ENCODE measurements at places on chromosomes 16 and 17.

- DNase-seq: no peak
Measured at GRCh38 chr16:89999831-90000574, 19.3 kb downstream of the DBNDD1 start.

- DNase-seq: no peak
Measured at GRCh38 chr16:10261077-10261476, 78.8 kb upstream of the GRIN2A start.

DNA sequence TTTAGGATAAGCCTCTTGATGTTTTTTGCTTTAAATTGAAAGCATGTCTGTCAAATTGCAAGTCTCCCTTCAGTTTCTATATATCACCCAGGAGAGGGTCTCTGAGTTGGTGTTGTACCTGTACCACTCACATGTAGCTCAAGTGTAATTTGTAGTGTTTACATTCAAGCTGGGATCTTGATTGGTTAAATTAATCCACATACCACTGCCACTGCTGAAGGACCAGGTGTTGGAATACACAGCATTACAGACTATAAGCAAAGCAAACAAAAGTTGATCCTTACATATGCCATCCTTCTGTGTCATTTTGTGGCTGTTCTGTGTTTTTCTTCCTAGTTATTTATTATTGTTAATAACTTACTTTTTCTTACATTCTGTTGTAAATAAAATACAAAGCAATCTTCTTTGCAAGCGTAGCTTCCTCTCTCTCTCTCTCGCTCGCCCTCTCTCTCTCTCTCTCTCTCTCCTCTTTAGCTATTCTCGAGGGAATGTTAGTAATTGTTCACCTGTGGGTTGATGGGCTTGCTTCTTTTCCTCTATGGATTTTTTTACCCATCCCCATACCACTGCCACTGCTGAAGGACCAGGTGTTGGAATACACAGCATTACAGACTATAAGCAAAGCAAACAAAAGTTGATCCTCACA is 20.8 kb upstream of the NOL11 start:
- no peak for DNase-seq

DNA sequence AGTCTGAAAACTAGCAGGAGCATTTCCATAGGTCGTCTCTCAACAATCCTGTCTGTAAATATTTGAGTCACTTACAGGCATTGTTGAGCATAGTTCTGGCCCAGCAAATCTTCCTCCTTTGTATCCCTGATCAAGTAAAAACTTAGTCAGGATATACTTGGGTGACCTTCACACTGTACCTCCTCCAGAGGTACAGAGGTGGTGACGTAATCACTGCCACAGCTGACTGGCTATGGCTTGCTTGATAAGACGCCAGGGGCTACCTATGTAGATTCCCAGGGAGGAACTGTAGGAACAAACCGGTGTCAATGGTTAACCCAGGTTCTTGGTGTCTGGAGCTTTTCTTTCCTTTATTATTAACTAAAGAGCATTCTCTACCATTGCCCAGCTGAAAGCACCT is at the start of gene KCNJ16:
Gene KCNJ16 (plus strand): TSS at position 270 of the 400 bp plus-strand sequence. CDS start 56,863 bp downstream, outside the sequence.
- DNase-seq: no peak

- peak; percentile 81 for DNase-seq
Measured at GRCh38 chr16:17364319-17365210, 106.2 kb downstream of the XYLT1 start.

DNA sequence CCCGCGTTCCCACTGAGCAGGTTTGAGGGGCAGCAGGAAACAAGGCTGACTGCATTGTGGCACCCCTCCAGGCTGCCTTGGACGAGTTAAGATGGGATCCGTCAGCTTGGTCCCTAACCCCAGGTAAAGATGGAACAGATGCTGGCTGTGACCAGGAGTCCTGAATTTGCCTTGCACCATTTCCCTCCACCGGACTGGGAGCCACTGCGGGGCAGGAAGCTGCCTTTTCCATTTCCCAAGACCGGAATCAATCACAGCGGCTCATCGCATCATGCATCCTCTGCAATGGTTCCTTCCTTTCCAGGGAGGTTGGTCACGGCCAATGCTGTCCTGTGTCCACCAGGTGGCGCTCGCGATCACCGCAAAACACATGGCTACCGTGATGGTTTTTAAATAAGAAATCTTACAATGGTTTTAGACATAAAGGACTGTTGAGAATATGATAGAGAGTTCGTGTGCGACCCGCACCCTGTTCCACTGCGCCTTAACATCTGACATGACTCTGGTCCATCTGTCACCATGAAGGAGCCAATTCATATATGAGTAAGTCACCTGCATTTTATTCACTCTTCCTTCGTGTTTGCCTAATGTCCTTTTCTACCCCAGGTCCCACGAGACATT is 6.8 kb upstream of the MEAK7 start:
- peak; percentile 87 for DNase-seq

DNA sequence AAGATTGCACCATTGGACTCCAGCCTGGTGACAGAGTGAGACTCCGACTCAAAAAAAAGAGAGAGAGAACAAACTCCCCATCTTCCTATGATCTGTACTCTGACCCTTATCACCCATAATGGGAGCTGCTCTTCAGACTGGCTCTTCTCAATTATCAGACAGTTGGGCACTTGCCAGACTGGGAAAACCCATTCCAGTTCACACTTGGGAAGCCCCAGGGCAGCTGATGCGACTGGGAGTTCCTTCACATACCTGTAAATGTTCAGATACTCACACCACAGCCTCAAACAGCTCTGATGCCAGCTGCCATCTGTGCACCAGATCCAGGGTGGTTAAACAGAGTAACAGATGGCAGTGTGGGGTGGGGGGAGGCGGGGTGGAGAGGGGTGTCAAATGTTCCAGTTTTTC is 23.8 kb upstream of the TMEM101 start:
- DNase-seq: no peak

DNA sequence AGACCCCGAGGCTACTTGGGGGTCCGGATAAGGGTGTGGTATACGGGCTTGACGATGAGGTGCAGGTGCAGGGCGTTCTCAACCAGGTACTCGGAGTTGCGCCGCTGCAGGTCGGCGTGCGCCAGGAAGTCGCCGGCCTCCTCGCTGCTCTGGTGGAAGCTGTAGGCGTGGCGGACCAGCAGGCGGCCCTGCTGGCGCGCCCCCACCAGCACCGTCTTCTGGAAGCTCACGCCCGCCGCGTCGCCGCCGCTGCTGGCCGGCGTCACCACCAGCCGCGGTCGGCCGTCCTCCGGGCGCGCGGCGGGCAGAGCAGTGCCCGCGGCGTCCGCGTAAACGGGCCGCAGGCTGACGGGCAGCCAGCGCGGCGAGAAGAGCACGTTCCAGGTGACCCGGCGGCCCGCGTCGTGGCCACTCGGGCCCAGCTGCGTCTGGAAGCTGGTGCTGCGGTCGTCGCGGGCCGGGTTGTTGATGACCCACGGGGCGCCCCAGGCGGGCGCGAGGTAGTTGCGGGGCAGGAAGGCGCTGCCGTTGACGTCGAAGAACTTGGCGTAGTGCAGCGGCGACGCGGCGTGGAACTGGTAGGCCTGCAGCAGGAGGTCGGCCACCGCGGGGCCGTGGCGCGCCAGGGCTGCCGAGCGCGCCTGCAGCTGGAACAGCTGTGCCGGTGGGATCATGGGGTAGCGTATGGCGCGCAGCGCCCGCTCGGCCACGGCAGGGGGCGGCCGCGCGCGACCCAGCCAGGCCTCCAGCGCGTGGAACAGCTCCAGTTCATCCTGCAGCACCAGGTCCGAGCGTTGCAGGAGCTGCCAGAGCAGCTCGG is 4.8 kb downstream of the BTBD17 start:
- peak; percentile 18 for DNase-seq

GRCh38 chr16:73997971-73998370 is 298.6 kb upstream of the PSMD7 start:
- no peak for DNase-seq

DNA sequence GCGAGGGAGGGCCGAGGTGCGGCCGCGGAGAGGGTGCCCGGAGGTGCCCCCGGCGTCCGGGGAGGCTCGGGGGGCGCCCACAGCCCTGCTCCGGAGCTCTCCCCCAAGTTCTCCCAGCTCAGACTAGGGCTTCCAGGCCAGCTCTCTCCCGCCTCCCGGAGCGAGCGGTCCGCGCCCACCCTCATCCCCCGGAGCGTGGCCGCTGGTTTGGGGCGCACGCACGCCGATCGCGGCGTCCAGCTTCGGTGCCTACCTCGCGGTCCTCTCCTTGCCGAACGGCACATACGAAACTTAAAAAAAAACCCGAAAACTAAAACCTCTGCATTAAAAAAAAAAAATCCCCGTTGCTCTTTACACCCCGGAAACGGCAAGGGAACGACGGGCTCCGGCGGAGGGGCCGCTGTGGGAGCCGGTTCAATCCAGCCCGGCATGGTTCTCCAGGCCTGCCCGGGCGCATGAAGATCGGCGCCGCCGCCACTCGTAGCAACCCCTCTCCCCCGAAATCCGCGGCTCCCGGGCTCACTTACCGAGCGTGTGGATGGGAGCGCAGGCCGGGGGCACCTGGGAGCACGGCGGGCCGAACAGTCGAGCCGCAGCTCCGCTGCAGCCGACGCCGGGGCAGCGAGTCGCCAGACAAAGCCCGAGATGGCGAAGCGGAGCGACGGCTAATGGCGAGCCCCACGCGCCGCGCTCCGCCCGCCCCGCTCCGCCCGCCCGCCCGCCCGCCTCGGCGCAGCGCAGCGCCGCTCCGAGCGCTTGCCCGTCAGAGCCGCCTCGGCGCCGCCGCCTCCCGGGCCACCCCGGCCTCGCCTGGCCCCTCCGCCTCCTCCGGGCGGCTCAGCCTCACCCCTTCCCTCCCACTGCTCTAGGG is 973 bp upstream of the UBTF start:
- DNase-seq: peak; percentile 57

- no peak for DNase-seq
Measured at GRCh38 chr17:17379197-17379991, 76.2 kb downstream of the NT5M start.

- DNase-seq: peak; percentile 86
Measured at GRCh38 chr17:39813631-39814030, 50.5 kb downstream of the IKZF3 start.

DNA sequence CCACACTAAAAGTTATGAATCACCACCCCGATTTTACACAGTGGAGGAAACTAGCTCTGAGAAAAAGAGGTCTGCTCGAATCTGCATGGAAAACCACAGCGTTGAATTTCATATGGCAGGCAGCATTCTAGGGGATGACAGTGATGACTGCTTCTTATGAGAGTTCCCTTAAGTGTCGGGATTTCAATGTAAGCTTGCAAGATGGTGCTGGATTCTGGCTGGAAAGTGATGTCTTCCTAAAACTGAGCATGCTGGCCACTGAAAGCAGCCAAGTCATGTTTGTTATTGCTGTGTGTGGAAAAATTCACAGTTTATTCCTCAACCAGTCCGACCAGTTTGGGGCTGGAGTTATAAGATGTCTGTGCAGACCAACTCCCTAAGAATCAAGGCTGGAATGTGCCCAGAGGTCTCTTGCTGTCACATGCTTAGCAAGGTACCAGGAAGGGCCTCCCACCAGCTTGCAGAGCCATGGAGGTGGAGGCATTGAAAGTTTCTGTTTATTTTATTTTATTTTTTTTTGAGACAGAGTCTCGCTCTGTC is 37.2 kb upstream of the GAN start:
- DNase-seq: no peak

GRCh38 chr17:55319933-55320593 is 55.3 kb downstream of the HLF start:
- no peak for DNase-seq

DNA sequence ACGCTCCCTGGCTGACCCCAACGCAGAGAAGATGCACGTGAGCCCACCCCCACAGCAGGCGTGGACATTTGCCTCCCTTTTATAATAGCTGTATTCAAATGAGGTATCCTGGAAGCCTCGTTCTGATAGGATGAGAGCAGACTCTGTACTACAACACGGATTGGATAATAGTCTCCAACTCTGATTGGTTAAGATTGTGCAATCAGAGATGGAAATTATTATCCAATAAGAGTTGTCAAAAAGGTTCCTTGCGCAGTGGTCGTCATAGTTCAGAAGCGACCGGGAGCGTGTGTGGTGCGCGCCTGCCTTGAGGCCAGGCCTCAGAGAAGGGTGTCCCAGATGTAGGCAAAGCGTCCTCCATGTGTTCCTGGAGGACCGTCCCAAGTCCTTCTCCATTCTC is 104.6 kb downstream of the USP22 start:
- no peak for DNase-seq

DNA sequence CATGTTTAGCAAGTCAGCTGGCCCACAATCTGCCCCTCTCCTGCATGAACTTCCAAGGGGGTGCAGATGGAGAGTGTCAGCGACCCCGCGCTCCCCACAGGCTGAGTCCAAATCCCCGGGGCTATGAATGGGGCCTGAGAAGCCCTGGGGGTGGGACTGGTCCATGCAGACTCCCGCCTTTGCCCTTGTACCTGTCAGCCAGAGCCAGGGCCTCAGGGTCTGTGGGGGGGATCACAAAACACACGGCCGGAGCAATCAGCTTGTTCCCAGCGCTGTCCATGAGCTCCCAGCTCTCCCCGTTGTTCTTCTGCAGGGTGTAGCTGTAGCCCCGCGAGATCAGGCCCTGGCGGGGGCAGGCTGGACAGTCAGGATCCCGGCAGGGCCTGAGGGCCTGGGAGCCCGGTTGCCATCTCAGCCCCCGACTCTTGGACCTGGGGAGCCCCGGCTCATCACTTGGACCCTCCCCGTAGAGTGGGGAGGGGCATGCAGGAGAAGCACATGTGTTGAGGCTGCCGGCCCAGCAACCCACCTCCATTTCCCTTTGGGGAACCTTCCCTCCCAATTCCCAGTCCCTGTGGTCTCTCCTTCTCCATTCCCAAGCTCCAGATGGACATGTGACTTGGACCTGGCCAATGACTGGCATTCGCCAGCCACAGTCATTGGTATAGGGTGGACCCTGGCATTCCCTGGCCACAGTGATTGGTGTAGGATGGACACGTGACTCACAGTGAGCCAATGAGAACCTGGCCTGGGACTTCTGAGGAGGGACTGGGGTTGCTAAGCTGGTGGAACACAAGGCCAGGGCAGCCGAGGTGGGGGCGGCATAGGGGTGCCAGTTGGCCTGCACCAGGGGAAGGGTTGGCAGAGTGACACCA is 42.4 kb downstream of the PPL start:
- DNase-seq: no peak

DNA sequence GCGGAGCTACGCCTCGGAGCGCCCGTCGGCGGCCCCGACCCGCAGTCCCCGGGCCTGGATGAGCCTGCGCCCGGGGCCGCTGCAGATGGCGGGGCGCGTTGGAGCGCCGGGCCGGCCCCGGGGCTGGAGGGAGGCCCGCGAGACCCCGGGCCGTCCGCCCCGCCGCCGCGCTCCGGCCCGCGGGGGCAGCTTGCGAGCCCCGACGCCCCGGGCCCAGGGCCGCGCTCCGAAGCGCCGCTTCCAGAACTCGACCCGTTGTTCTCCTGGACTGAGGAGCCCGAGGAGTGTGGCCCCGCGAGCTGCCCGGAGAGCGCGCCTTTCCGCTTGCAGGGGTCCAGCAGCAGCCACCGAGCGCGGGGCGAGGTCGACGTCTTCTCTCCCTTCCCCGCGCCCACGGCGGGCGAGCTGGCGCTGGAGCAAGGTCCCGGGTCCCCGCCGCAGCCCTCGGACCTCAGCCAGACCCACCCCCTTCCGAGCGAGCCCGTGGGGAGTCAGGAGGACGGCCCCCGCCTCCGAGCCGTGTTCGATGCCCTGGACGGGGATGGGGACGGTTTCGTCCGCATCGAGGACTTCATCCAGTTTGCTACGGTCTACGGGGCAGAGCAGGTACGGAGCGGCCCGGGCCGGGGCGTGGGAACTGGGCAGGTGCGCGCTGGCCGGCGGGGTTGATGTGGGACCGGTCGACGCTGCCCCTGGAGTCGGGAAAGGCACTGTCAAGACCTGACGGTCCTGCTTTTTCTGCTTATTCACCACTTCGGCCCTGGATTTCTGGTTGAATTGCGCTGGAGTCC is 861 bp downstream of the RAB11FIP3 start:
- no peak for DNase-seq

GRCh38 chr16:68732741-68733399 is 4.2 kb upstream of the CDH1 start:
- DNase-seq: no peak

All from CD4-positive, alpha-beta T cell treated with Interleukin-10 for 1 hour (primary cell).